ENCODE measurements at places on chromosomes 11 and 22.

- DNase-seq, result no peak
Measured at GRCh38 chr11:120914601-120915000, 109.3 kb upstream of the TBCEL start.

DNA sequence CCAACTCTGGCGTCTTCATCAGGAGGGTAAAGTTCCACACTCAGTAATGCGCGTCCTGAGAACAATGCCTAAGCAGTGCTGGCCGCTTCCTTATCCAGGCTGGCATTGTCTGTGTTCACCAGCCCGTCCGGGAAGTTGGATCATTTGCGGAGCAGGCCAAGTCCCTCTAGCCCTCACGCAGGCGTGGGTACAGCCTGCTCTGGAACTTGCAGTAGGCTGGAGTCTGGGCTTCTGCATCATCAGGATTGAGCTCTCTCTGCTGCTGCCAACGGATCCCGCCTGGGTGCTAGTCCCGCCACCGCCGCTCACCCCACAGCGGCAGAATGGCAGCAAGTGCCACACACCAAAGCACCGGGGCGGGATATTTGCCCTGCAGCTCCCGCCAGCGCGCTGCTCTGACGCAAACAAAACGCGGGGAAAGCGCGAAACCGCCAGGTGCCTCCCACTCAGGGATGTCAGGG, 29.0 kb downstream of the GLYATL1 start:
- peak; percentile 70 for DNase-seq

DNA sequence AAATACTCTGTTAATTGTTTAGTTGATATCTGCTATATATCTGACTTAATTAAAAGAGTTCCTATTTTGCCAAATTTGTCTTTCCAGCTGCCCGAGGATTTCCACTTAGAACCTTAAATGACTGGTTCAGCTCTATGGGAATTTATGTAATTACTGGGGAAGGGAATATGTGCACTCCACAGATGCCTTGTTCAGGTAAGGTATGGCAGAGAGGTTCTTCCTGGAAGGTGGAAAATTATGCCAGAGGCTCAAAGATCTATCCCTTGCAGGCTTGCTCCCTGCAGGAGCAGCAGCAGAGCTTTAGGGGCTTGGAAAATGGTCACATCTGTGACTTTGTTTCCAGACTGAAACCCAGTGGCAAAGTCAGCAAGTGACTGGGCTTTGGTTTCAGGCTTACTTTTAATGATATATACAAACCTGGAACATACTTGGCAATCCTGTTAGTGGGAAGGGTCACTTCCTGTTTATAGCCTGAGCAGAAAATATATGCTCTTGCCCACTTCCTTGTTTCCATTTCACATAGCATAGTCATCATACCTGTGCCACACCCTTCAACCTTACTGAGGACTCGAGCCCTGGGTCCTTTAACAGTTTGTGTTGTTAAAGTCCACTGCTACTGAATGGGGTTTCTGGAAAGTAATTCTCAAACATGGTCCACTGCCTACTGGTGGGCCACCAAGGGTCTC, 23.7 kb downstream of the WBP2NL start:
- no peak for DNase-seq

DNA sequence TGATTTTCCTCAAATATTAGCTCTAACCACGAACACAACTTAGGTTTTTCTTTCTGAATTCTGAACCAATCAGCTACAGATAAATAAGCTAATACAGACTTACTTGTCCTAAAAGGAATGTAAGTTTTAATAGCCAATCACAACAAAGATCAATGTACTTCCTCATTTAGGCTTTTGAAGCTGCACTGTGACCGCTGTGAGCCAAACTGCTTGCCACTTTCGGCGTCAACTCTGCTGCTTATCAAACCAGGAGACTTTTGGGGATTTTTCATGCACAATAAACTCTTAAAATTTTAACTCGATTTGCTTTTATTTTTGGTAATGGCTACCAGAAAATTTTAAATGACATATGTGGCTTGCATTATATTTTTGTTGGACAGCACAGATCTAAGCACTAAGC, 92.5 kb downstream of the TMPRSS5 start:
- DNase-seq, result no peak

- no peak for DNase-seq
Measured at GRCh38 chr11:3109434-3109833, 52.2 kb upstream of the CARS1 start.

- no peak for DNase-seq
Measured at GRCh38 chr11:73640592-73640991, 5.8 kb upstream of the PLEKHB1 start.

- no peak for DNase-seq
Measured at GRCh38 chr11:116317212-116317611, 455.6 kb downstream of the BUD13 start.

- DNase-seq, result peak; percentile 23
Measured at GRCh38 chr11:84430661-84431060, 1144.5 kb upstream of the CCDC90B start.

DNA sequence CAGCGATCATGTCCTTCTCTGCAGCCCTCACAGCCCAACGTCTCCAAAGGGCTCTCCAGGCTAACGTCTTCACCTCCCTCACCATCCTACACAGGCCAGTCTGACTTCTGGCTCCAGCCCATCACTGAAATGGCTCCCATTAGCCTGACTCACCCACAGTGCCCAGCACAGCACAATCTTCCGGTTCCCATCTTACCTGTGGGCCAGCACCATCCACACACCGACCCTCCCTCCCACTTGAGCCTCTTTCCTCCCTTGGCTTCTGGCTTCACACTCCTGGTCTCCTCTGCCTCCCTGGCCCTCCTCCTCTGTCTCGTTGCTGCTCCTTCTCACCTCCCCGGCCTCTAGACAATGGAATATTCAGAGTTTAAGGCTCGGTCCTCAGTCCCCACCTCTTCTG, 51.2 kb downstream of the PDE2A start:
- DNase-seq, result no peak

DNA sequence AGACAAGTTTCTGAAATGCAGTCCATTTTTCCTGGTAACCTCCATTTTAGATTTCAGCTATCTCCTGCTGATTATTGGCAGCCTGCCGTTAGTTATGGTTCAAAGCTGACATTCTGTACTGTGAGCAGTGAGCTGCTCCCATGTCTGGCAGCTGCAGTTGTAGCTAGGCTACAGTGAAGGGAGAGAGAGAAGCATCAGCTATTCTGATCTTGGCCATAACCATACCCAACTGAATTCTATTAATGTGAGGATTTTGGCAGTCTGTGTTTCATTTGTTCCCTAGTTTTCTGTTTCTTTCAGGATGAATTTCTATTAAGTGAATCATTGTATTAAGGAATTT, 33.4 kb downstream of the SIK2 start:
- no peak for DNase-seq

GRCh38 chr22:37431801-37432707, 4.8 kb upstream of the ELFN2 start:
- DNase-seq, result no peak

DNA sequence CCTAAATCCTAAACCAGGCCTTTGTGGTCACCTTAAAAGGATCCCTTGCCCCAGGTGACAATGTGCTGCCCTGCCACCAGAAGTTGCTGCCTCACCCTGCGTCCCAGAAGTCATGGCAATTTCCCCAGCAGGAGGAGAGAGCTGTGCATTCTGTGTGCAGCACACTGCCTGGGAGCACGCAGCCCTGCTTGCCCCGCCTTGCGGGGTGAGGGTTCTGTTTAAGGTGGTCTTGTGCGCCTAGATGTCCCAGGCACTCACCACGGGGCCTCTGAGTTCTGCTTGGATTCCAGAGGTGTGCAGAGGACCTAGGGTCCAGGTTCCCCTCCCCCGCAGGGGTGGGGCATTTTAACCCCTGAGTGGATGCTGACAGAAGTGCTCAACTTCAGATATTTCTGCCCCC, 95.0 kb downstream of the GRAMD1B start:
- no peak for DNase-seq

DNA sequence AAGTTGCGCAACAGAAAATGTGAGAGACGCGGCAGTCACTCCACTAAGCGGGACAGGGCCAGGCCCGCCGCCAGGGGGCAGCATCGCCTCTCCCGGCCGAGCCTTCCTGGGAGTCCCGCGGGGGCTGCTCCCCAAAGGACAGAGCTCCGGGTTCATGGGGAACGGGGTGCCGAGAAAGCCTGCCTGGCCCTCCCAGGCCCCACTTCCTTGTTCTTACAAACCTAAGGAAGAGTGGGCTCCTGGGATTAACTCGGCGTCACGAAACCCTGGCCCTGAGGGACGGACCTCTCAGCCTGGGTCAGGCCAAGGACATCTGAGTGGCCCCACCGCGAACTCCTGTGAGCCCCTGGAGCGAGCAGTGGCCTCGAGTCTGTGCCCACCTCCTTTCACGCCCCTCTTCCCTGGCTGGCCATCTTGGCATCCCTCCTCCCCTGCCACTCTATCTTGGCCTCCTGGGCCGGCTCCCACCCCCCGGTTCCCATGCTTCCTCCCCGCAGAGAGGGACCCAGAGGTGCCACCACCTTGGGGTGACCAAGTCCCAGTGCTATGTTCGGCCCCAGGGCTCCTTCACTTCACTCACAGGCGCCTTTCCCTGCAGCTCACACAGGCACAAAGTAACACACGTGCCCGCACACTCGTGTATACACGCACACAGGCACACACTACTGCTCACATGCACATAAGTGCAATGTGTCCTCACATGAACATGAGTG, 99.9 kb upstream of the FGF3 start:
- peak; percentile 88 for DNase-seq

GRCh38 chr22:41247703-41248102, 7.0 kb upstream of the CHADL start:
- no peak for DNase-seq

GRCh38 chr11:45803971-45804760, 783 bp upstream of the SLC35C1 start:
- DNase-seq, result peak; percentile 79

DNA sequence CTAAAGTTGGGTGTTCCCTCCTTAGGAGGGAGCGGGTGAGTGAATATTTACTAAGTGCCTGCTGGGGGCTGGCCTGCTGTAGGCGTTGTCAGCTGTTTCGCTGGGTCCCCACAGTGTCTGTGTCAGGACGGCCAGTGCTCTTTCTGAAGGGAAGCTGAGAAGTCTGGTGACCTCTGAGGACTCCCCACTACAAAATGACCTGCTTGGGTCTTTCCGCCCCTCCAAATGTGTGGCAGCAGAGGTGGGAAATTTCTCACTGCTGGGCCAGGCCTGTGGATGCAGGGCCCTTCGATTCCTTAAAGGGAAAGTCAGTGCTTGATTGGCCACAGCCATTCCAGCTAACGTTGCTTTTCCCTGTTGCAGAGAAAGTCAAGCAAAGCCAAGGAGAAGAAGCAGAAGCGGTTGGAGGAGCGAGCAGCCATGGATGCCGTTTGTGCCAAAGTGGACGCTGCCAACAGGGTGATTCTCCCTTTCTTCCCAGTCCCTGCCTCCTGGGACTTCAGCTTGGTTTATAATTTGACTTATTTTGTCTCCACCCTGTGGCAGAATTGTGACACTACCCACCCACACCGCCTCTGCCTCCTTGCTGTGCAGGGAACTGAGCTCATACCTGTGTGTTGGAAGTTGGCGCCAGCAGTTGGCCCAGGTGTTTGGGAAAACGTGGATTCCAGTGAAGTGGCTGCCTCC, 6.8 kb downstream of the NAA40 start:
- peak; percentile 70 for DNase-seq

- DNase-seq, result peak; percentile 80
Measured at GRCh38 chr11:8268530-8269400, 5.1 kb upstream of the LMO1 start.

- no peak for DNase-seq
Measured at GRCh38 chr11:66032957-66033735, 6.9 kb upstream of the CATSPER1 start.

GRCh38 chr22:37021710-37022482, 2.4 kb downstream of the MPST start:
- DNase-seq, result peak; percentile 86

DNA sequence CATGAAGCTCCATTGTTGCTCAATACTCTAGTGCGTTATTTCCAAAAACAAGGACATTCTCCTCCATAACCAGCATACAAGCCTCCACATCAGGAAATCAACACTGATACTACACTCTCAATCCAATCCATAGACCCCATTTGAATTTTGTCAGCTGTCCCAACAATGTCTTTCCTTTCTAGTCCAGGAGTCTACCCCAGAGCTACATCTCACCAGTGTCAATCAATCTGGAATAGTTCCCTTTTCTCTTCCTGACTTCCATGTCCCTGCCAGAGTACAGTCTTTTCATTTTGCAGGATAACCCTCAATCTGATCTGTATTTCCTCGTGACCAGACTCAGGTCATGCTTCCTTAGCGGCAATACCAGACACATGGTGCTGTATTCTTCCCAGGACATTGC, 43.0 kb downstream of the TCF20 start:
- no peak for DNase-seq

GRCh38 chr22:17734187-17734586, 40.1 kb downstream of the BID start:
- no peak for DNase-seq

- no peak for DNase-seq
Measured at GRCh38 chr11:2382129-2382517, 5.0 kb downstream of the CD81 start.

- peak; percentile 74 for DNase-seq
Measured at GRCh38 chr11:44315947-44316658, 6.2 kb upstream of the ALX4 start.

- DNase-seq, result no peak
Measured at GRCh38 chr22:39493759-39494158, 8.3 kb upstream of the MIEF1 start.

- DNase-seq, result no peak
Measured at GRCh38 chr22:42793848-42794405, 63.1 kb downstream of the ARFGAP3 start.

DNA sequence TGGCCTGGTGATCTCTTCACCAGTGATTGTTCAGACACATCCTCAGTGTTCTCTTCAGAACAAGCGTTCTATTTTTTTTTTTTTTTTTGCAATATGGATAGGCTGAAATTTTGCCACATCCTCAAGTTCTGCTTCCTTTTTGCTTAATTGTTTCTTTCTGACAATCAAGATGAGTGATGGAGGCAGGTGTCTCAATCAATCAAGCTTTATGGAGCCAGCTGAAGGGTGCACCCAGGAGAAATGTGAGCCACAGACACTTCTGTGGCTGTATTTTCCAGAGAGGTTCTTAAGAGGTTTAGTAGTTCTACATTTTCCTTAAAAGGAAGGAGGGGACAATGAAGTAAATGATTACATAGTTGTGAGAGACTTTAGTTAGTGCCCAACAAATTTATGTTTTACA, 43.9 kb upstream of the ASPHD2 start:
- DNase-seq, result no peak

DNA sequence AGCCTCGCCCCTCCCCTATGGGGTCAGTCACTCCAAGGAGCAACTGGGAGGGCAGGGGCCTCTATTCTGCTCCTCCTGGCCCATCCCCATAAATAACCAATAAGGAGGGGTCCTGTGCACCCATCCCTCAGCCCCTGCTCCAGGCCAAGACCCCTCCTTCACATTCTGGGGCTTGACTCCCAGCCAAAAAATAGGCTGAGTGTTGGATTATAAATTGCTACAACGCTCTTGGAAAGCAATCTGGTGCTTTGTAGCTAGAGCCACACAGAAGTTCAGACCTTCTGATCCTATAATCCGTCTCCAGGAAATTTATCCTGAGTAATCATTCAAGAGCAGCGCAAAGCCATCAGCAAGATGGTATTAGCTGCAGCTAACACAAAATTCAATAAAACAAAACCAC, 42.5 kb downstream of the ABCC8 start:
- DNase-seq, result no peak

Data from neural progenitor cell (in vitro differentiated cells).